ENCODE measurements at places on chromosomes 4 and X. TPM values are rescaled to one million over a fixed set of nuclear protein-coding genes. Genes with fewer than 3 reads are reported as not detected.

The GAGE12E gene
- total RNA-seq = not detected

The ADH1A gene
- not detected for total RNA-seq

The SULT1E1 gene
- 2.8 TPM for total RNA-seq

The RHOXF2B gene
- not detected for total RNA-seq

The XAGE3 gene
- total RNA-seq = not detected

The CXXC4 gene
- total RNA-seq = 79.8 TPM

The LDB2 gene
- 133 TPM for total RNA-seq

The HSFX3 gene
- not detected for total RNA-seq

The MXRA5 gene
- total RNA-seq = 1.6 TPM

The GPC4 gene
- 4.4 TPM for total RNA-seq

The EVC2 gene
- total RNA-seq = 2.5 TPM

The PRSS12 gene
- total RNA-seq = 88.3 TPM

The NR0B1 gene
- 0.31 TPM for total RNA-seq

The VCX3B gene
- total RNA-seq = not detected

The C4orf46 gene
- total RNA-seq = 18.5 TPM
